ENCODE measurements at places on chromosomes 11 and 22. TPM values are rescaled to one million over a fixed set of nuclear protein-coding genes. Genes with fewer than 3 reads are reported as not detected.
A peak's percentile ranks its signal among the peaks of the same experiment; 100 is the strongest.

The RBFOX2 gene
- 1.5 TPM for total RNA-seq

The MYRF gene
- 0.22 TPM for total RNA-seq

The C11orf97 gene
- not detected for total RNA-seq

The MYBPC3 gene
- total RNA-seq, result not detected

GRCh38 chr11:46479601-46480000, 88.0 kb upstream of the CHRM4 start:
- H3K27ac ChIP-seq, result no peak overlapping the region
- no peak overlapping the region for H3K4me3 ChIP-seq
- H3K36me3 ChIP-seq, result no peaks in the 10 kb centered on the region
- no peaks in the 10 kb centered on the region for H3K27me3 ChIP-seq
- DNase-seq, result no peak

GRCh38 chr11:126969865-126970479, 30.6 kb downstream of the KIRREL3 start:
- no peaks in the 10 kb centered on the region for H3K4me1 ChIP-seq
- no peaks in the 10 kb centered on the region for H3K36me3 ChIP-seq
- no peak for DNase-seq

- H3K36me3 ChIP-seq, result no peaks in the 10 kb centered on the region
- no peak for DNase-seq
- H3K27me3 ChIP-seq, result no peaks in the 10 kb centered on the region
- H3K27ac ChIP-seq, result peak overlapping the region; percentile 43
- H3K4me3 ChIP-seq, result no peak overlapping the region
- peaks cover 9% of the 10 kb centered on the region for H3K4me1 ChIP-seq
These were observed 9.5 kb downstream of the MAP4K2 start for GRCh38 chr11:64793271-64794160.

DNA sequence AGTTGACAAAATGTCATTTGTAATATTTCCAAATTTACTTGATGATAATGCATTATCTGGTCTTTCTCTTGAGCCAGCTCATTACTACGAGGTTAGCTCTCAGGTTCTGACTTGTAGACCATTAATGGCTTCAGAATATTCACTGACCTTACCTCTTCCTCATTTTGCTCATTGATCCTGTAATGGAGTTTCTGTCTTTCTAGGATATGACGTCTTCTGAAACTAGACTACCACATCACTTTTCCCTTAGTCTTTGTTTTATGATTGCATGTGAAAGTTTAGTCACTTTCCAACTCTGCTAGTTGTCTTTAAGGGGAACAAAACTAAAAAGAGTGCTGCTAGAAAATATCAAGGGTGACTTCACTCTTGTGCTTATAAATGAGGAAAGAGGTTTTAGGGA, 697.6 kb downstream of the JRKL start:
- H3K27me3 ChIP-seq, result no peaks in the 10 kb centered on the region
- H3K36me3 ChIP-seq, result no peaks in the 10 kb centered on the region
- no peaks in the 10 kb centered on the region for H3K4me1 ChIP-seq
- H3K27ac ChIP-seq, result no peak overlapping the region
- DNase-seq, result no peak

- H3K4me3 ChIP-seq, result no peak overlapping the region
- H3K36me3 ChIP-seq, result peaks cover 31% of the 10 kb centered on the region
- DNase-seq, result no peak
- no peaks in the 10 kb centered on the region for H3K27me3 ChIP-seq
- H3K4me1 ChIP-seq, result no peaks in the 10 kb centered on the region
These were observed 14.6 kb downstream of the TRMU start for GRCh38 chr22:46350121-46350520.

- DNase-seq, result no peak
- no peak overlapping the region for H3K4me3 ChIP-seq
- H3K27ac ChIP-seq, result no peak overlapping the region
- H3K27me3 ChIP-seq, result no peaks in the 10 kb centered on the region
These were observed 395.7 kb downstream of the MN1 start for GRCh38 chr22:27405672-27406388.

GRCh38 chr11:13316528-13316961, 39.0 kb downstream of the BMAL1 start:
- no peak overlapping the region for H3K4me3 ChIP-seq
- H3K27me3 ChIP-seq, result no peaks in the 10 kb centered on the region
- H3K27ac ChIP-seq, result no peak overlapping the region
- no peak for DNase-seq
- H3K4me1 ChIP-seq, result peaks cover 21% of the 10 kb centered on the region

DNA sequence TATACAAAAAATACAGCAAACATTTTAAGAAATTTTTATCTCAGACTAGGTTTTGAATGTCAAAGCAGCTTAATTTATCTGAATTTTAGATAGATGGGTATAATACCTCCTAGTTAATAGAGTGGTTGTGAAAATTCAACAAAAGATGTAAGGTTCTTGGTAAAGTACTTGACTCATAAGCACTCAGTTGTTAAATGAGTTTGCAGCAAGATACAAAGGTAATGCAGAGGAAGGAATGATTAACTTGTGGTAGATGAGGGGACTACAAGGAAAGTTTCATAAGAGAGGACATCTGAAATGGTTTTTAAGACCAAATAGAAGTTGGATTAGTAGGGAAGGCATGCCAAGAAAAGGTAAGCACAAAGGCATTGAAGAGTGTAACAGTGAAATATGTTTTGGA, 37.4 kb downstream of the PPME1 start:
- no peaks in the 10 kb centered on the region for H3K36me3 ChIP-seq
- H3K27ac ChIP-seq, result no peak overlapping the region
- H3K4me3 ChIP-seq, result no peak overlapping the region
- no peaks in the 10 kb centered on the region for H3K4me1 ChIP-seq
- no peaks in the 10 kb centered on the region for H3K27me3 ChIP-seq

Data from naive thymus-derived CD4-positive, alpha-beta T cell (primary cell).